ENCODE measurements at places on chromosomes 2 and 18. TPM values are rescaled to one million over a fixed set of nuclear protein-coding genes. Genes with fewer than 3 reads are reported as not detected.
A peak's percentile ranks its signal among the peaks of the same experiment; 100 is the strongest.

RAB6C gene
- not detected for total RNA-seq

IL18R1 gene
- total RNA-seq = 0.07 TPM

GKN1 gene
- not detected for total RNA-seq

DPP4 gene
- total RNA-seq = 0.49 TPM

EFR3B gene
- total RNA-seq = 21.2 TPM

FAP gene
- total RNA-seq = not detected

- no peak for DNase-seq
- H3K4me1 ChIP-seq = peaks cover 8% of the 10 kb centered on the region
- no peak overlapping the region for H3K4me3 ChIP-seq
These were observed 87.5 kb upstream of the MYCN start for GRCh38 chr2:15852811-15853210.

GRCh38 chr2:73838889-73839534 lies 10.3 kb downstream of the STAMBP start:
- no peaks in the 10 kb centered on the region for H3K27me3 ChIP-seq
- H3K27ac ChIP-seq = no peak overlapping the region
- DNase-seq = no peak
- H3K4me3 ChIP-seq = no peak overlapping the region

DNA sequence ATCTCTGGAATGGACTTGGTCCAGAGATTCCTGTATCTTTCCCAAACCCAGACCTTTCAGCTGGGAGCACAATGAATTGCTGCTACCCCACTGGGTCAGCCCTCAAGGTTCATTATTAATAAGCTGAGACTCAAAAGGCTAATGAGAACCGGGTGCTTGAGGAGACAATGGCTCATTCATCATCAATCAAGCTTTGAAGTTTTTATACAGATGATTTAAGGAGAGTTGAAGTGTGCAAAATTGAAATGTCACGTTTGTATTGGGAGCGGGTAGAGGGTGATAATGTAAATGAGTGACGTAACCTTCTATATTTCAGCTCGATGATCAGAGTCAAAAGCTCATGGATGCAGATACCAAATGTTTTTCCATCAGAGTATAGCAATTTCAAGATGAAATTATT lies 744.9 kb downstream of the ERBB4 start:
- no peak overlapping the region for H3K4me3 ChIP-seq
- H3K27me3 ChIP-seq = no peaks in the 10 kb centered on the region
- no peaks in the 10 kb centered on the region for H3K36me3 ChIP-seq

GRCh38 chr2:160820691-160821090 lies 327.1 kb upstream of the RBMS1 start:
- H3K36me3 ChIP-seq = no peaks in the 10 kb centered on the region
- no peak overlapping the region for H3K4me3 ChIP-seq
- H3K27ac ChIP-seq = no peak overlapping the region

DNA sequence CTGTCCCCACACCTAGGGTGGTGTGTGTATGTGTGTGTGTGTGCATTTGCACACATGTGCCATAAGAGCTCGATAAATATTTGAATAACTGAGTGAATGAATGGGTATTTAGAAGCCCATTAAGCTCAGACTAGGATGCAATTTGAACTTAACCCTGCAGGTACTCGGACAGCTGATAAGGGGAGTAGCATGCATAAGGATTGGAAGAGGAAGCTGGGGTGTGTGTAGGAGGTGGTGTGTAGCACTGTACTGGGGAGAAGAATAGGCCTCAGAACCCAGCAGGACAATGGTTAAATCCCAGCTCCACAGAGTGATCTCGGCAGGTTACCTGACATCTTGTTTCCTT lies 1.8 kb upstream of the KCNF1 start:
- H3K27ac ChIP-seq = no peak overlapping the region
- H3K27me3 ChIP-seq = peaks cover 76% of the 10 kb centered on the region
- H3K36me3 ChIP-seq = no peaks in the 10 kb centered on the region
- no peak for DNase-seq
- peaks cover 3% of the 10 kb centered on the region for H3K4me1 ChIP-seq

DNA sequence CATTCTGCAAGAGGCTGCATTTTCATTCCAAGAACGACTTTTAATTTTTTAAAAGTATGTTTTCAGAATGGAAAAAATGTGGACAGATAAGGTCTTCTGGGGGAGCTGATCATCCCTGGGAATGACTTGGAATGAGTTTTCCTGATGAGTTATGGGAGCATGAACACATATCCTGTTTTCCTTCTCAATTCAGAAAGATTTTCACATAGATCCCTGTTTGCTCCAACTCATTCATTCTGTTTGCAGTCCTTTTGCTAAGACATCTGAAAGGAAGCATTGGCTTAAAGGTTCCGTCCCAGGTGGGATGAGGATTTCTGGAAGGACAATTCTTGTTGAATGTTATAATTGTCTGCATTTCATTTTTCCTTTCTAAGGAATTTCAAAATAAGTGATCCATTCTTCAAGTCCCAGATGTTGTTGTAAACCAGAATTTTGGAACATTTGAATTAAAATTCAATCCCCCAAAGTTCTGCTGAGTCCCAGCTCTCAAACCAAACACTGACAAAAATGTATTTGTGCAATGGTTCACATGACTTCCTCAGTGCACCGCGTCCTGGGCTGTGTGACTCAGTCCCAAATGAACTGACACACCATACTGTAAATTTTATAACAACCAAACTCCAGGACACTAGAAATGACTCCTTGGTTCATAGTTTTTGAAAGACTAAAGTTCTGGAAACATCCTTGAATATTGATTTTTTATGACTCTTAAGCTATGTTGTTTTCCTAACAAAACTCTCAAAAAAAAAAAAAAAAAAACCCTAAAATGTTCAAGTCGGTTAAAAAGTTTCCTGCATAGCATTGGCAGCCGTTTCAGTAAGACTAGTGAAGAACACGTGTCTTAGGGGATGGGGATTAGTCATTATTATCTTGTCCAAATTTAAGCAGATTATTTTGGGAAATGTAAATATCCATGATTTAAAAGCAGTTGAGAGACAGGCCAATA lies 281.8 kb upstream of the TCF4 start:
- DNase-seq = no peak
- H3K36me3 ChIP-seq = no peaks in the 10 kb centered on the region
- no peak overlapping the region for H3K27ac ChIP-seq
- H3K27me3 ChIP-seq = no peaks in the 10 kb centered on the region

DNA sequence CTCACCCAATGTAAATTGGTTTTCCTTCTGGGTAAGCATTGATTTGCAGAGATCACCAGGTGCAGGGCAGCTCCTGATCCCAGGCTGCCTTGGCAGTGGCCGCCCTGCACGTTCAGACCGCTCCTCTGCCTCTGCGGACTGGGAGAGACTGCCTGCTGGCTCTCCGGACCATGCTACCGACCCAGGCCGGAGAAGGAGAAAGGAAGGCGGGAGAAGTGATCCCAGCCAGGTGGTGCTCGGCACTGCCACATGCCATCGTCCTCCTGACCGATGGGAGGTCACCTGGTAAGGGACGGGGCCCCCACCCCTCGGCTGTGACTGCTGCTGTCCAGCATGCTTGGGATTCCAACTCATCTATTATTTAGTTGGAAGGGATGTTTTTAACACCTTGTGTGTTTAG lies 108.1 kb upstream of the POU3F3 start:
- H3K4me3 ChIP-seq = no peak overlapping the region
- no peak for DNase-seq
- H3K27me3 ChIP-seq = no peaks in the 10 kb centered on the region
- no peaks in the 10 kb centered on the region for H3K36me3 ChIP-seq

DNA sequence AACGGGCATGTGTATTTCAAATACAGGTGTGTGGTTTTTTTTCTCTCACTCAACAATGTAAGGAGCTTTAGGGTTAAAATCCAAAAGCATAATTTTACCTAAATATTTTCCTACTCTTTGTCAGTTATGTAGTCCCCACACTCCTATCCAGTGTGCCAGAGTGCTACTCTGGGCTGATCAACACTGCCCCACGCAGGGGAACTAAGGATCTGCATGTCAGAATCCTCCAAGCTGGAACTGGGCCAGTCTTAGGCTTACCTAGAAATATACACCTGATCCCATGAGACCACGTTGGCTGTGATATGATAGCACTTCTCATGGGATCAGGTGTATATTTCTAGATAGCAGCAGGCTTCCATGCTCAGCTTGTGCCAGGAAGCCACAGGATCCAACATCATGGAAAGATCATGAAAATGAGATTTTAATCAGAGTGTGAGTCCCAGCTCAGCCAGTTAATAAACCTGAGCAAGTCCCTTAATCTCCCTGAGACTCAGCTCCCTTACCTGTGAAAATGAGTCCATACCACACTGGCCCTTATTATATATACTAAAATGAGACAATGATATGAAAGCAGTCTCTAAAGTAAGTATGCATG lies 29.7 kb downstream of the CCDC141 start:
- DNase-seq = peak; percentile 46
- no peak overlapping the region for H3K4me3 ChIP-seq
- H3K4me1 ChIP-seq = peaks cover 5% of the 10 kb centered on the region
- H3K27ac ChIP-seq = no peak overlapping the region
- no peaks in the 10 kb centered on the region for H3K36me3 ChIP-seq

DNA sequence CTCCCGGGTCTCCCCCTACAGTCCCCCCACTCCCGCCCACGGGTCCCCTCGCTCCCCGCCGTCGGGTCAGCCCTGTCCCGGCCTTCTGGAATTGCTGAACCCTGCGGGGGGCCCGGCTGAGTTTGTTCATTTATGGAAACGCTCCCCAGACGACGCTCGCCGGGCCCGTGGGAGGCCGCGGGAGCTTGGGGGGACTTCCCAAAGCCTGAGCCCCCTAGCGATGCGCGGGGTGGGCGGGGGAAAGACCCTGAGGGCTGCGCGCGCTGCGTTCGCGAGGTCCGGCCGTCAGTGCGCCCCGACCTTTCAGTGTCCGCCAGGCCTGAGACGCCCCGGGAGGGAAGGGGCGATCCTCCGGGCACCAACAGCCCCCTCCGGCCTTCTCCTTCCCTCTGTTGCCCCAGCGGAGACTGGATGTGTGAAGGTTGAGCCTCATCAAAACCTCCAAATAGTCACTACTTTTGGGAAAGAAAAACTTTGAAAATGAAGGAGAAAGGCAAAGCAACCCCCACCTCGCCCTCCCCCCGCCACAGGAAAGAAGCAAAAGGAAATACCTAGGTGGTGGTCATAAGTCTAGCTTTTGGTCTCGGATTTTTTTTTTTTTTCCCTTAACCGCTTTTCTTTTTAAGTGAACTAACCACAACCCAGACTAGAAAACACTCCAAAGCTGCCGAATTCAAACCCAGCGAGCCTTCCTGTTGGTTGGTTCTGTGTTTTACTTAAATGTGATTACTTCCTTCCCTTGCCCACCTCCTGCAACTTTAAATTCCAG lies 509 bp upstream of the CYS1 start:
- peaks cover 90% of the 10 kb centered on the region for H3K27me3 ChIP-seq
- no peak overlapping the region for H3K27ac ChIP-seq
- H3K36me3 ChIP-seq = no peaks in the 10 kb centered on the region
- peaks cover 4% of the 10 kb centered on the region for H3K4me1 ChIP-seq

- no peak for DNase-seq
- H3K4me3 ChIP-seq = no peak overlapping the region
- H3K27ac ChIP-seq = no peak overlapping the region
- no peaks in the 10 kb centered on the region for H3K36me3 ChIP-seq
These were observed 46.3 kb upstream of the CREB1 start for GRCh38 chr2:207483477-207483876.

DNA sequence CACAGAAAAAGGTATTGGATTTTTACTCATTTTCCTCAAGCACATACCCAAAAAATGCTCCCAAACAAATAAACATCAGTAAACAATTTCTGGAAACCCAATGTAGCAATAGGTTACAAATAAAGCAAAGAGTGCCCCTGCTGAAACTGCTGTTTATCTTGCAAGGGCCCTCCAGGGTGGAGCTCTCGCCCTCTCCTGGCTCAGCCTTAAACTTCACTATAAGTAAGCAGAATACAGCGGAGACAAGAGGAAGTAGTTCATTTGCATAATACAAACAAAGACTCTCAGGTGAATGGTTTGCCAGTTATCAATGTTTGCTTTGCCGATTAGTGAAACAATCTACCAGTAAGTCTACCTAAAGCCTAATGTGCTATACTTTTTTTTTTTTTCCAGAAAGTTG lies 437.6 kb downstream of the DLGAP1 start:
- no peak overlapping the region for H3K4me3 ChIP-seq
- no peak overlapping the region for H3K27ac ChIP-seq
- H3K27me3 ChIP-seq = no peaks in the 10 kb centered on the region
- no peaks in the 10 kb centered on the region for H3K36me3 ChIP-seq

GRCh38 chr2:227466887-227467600 lies 4.9 kb upstream of the AGFG1 start:
- H3K4me3 ChIP-seq = no peak overlapping the region
- H3K4me1 ChIP-seq = peaks cover 9% of the 10 kb centered on the region
- H3K36me3 ChIP-seq = no peaks in the 10 kb centered on the region
- H3K27ac ChIP-seq = no peak overlapping the region

DNA sequence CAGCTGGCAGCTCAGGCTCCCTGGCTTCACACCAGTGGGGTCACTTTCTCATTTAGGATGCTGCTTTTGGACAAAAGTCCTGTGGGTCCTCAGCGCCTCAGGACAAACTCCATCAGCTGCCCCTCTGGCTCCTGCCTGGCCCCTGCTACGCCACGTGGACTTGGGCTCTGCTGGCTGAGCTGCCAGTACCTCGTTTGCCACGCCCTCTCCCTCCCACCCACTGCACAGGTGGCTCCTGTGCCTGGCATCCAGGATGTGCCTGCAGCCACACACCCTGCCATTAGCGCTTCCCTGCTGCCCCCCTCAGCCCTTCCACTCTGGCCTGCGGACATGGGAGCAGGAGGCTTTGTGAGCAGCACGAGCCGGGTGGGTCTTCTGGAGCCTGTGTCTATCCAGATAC lies 118.9 kb downstream of the ZNF236 start:
- peaks cover 9% of the 10 kb centered on the region for H3K36me3 ChIP-seq
- H3K4me1 ChIP-seq = no peaks in the 10 kb centered on the region
- no peak overlapping the region for H3K4me3 ChIP-seq
- H3K27me3 ChIP-seq = no peaks in the 10 kb centered on the region

DNA sequence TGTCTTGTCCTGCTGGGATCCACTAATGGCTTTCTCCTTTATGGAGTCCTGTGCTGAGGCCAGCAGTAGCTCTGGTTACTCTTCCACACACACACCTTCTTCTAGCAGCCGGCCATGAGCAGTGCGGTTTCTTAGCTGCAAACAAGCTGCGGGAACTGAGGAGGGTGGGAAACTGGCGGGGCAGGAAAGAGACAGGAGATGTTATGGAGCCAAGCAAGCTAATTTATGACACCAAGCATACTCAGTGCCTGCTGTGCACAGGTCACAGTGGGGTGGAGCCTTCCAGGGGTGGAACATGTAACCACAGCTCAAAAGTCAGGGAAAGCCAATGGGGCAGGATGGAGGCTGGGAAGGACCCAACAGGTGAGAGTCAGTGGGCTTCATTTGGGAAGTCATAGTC lies 180.8 kb downstream of the FAM210A start:
- no peak overlapping the region for H3K27ac ChIP-seq
- DNase-seq = no peak
- no peaks in the 10 kb centered on the region for H3K27me3 ChIP-seq
- no peak overlapping the region for H3K4me3 ChIP-seq
- no peaks in the 10 kb centered on the region for H3K36me3 ChIP-seq
- H3K4me1 ChIP-seq = no peaks in the 10 kb centered on the region

GRCh38 chr2:223214394-223215253 lies 162.6 kb downstream of the KCNE4 start:
- no peak for DNase-seq
- no peak overlapping the region for H3K4me3 ChIP-seq
- H3K27me3 ChIP-seq = no peaks in the 10 kb centered on the region
- no peaks in the 10 kb centered on the region for H3K36me3 ChIP-seq
- H3K27ac ChIP-seq = no peak overlapping the region

- H3K27ac ChIP-seq = no peak overlapping the region
- peaks cover 27% of the 10 kb centered on the region for H3K4me1 ChIP-seq
- no peak for DNase-seq
- no peaks in the 10 kb centered on the region for H3K27me3 ChIP-seq
- H3K4me3 ChIP-seq = no peak overlapping the region
These were observed 12.9 kb upstream of the TXNDC2 start for GRCh38 chr18:9872823-9873222.

- no peak overlapping the region for H3K27ac ChIP-seq
- no peak for DNase-seq
- no peaks in the 10 kb centered on the region for H3K36me3 ChIP-seq
- no peak overlapping the region for H3K4me3 ChIP-seq
- no peaks in the 10 kb centered on the region for H3K4me1 ChIP-seq
These were observed 73.9 kb downstream of the NDUFA10 start for GRCh38 chr2:239951129-239951734.
